ENCODE measurements at places on chromosomes 1 and 21. TPM values are rescaled to one million over a fixed set of nuclear protein-coding genes. Genes with fewer than 3 reads are reported as not detected.

DNA sequence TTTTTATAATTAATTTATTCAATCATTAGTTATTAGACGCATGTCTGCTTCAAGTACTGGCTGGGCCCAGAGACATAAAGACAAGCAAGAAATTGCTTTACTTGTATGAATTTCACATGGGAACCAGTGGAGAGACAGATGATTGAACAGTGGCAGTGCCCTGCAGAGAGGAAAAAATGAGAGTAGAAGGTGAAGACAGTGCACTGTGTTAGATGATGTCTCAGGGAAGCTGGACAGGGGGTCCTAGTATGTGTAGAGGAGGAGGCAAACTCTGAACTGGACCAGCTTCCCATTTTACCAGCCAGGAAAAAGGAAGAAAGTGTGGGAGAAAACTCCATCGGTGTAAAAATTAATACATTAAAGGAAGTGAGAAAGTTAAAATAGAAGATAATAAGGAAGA is 126.0 kb downstream of the BACH1 start:
- DNase-seq = no peak

GRCh38 chr21:15904389-15904788 is 174.6 kb downstream of the USP25 start:
- no peak for DNase-seq

GRCh38 chr21:30582870-30583269 is 7.3 kb downstream of the KRTAP22-2 start:
- no peak for DNase-seq

- DNase-seq = no peak
These were observed 5.2 kb downstream of the NPL start for GRCh38 chr1:182794676-182795201.

DNA sequence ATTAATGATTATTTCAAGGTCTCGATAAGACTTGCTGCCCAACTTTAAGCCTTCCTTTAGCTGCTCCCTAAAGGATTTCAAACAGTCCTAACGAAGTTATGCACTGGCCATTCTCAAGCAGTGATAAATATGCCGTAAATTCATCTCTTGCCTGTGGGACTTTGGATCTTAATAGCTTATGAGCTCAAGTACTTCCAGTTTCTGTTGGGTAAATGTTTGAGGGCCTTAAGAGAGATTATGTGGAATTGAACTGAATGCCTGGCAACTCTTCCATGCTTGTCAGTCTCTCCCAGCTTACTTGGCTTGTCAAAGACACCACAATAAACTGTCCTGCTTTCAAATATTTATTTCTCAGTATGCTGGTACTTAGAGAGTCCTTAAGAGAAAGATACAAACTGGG is 3.5 kb upstream of the OR10J4 start:
- no peak for DNase-seq

- DNase-seq = no peak
These were observed 39.0 kb downstream of the ZZZ3 start for GRCh38 chr1:77643456-77643855.

DNA sequence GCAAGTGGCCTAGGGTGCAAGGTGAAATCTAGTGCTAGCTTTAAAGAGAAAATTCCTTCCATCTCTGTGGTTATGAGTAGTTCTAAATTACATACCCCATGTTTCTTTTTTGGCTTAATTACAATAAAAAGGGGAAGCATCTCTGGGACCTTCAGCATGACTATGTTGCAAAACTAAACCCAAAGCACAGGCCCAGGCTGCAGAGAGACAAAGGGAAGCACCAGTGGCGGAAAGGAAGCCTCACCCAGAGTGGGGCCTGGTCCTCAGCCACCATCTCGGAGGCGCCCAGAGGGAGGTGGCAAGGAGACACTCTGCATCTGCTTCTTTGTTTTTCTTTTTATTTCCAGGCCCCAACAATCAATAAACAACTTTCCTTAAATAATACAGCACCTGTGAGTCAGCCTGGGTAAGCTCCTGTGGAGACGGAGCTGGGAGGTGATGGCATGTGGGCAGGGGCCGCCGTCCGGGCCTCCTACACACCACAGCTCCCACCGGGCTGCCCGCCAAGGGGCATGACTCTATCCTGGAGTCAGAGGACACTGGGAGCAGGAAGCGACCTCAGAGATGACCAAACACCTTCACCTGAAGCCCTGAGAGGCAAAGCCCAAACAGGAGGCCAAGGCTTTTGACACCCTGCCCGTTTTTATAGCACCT is 21.7 kb downstream of the ITPKB start:
- no peak for DNase-seq

DNA sequence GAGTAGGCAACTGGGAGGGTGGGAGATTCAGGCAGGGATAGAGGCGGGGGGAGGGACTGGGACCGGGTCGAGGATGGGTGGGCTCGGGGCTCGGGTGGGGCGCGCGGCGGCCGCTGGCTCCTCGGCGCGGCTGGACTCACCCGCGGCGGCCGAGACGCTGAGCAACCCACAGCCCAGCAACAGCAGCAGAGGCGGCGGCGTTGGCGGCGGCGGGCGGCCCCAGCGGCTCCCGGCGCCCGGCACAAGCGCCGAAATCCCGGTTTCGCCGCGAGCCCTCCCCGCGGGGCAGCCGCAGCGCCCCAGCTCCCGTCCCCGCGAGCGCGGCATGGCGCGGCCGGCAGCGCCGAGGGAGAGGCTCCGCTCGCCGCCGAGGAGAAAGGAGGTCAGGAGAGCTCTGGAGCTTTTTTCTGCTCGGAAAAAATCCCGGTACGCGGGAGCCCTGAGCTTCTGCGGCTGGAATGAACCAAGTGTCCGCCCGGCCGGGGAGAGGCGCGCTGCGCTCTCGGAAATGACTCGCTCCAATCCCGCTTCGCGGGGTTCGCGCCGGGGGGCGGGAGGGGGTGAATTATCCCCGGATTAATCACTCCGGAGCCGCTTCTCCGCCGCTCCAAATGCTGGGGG is at the start of gene CSMD2:
Gene CSMD2, minus strand, starts transcription at position 460 of the 621 bp plus-strand sequence. Its CDS starts 133 bp downstream, at position 327.
- DNase-seq = no peak

DNA sequence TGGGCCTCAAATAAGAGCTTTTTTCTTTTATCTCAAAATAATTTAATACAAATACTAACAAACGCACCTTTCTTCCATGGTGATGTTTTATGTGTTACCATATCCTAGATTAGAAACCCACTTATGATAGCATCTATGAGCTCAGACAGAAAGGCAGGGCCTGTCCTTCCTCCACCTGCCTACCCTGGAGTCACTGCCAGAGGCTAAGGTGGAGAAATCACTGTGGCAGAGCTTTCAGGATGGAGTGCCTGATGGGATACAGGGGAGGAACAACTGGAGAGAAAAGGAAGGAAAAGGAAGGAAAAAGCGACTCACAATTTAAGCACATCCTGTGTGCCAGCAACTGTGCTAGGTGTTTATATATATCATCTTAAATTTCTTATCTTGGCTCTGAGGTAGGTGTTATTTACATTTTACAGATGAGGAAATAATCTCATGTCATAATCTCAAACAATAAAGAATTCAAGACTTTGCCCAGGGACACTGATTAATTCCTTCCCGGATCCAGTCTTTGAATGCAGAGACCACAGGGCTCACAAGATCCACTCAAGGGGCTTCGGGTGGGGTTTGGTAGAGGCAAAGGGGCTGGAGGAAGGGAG is 45.4 kb downstream of the RCAN1 start:
- DNase-seq = no peak

BSND gene
- not detected for total RNA-seq

VTCN1 gene
- not detected for total RNA-seq

COL11A1 gene
- 0.06 TPM for total RNA-seq

WLS gene
- total RNA-seq = 172 TPM

NUAK2 gene
- total RNA-seq = 0.65 TPM

GIPC2 gene
- total RNA-seq = 6.9 TPM

SPRR2A gene
- total RNA-seq = not detected

All from esophagus muscularis mucosa (tissue), 4 donors.